MCF 10A (cell line): ENCODE measurements at places on chromosomes 1 and 21. TPM values are rescaled to one million over a fixed set of nuclear protein-coding genes. Genes with fewer than 3 reads are reported as not detected.
A peak's percentile ranks its signal among the peaks of the same experiment; 100 is the strongest.

Gene CELA3A
- not detected in 2 replicates for total RNA-seq

Gene DEPDC1
- 17.9 and 26.8 TPM in 2 replicates for total RNA-seq

Gene BEST4
- total RNA-seq, result 0.35 and 0.49 TPM in 2 replicates

Gene NPHS2
- total RNA-seq, result not detected in 2 replicates

Gene HES4
- total RNA-seq, result 42.1 and 42.6 TPM in 2 replicates

Gene GBP3
- 19.4 and 20.1 TPM in 2 replicates for total RNA-seq

Gene S100A11
- 1,562 and 1,998 TPM in 2 replicates for total RNA-seq

Gene FCRL2
- total RNA-seq, result not detected in 2 replicates

GRCh38 chr1:186829686-186830587, 1.2 kb downstream of the PLA2G4A start:
- DNase-seq, result no peak

DNA sequence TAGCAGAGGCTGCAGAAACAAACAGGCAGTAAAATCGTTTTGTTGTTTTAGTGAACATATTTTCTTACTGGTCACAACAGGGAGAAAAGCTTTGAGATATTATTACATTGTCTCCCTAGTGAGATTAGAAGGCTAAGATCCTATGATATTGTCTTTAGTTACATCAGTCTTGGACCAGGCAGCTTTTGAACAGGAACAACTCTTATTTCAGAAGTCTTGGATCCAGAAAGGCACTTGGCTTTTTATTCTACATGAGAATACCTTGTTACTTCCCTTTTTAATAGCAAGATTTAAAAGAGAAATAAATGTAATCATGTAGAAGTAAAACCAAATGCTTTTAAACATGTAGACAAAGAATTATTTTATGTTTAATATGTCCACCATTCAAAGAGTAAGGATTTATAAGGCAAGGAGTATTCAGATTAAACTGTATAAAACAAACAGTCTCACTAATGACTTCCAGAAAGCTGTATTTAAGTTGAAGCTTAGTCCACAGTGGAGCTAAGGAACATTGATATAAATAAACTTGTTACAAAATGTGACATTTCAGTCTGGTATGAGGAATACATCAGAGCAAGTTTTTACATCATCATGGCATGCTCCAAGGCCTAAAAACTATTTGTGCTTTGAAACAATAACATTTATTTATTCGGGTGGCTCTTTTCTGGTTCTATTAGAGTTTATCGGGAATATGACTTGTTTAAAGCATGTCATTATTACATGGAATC, 72.2 kb downstream of the PHTF1 start:
- no peak for DNase-seq

- peak; percentile 38 for DNase-seq
These were observed 12.5 kb upstream of the LPGAT1 start for GRCh38 chr1:211843018-211843417.

GRCh38 chr1:184533915-184534314, 147.1 kb downstream of the C1orf21 start:
- no peak for DNase-seq

DNA sequence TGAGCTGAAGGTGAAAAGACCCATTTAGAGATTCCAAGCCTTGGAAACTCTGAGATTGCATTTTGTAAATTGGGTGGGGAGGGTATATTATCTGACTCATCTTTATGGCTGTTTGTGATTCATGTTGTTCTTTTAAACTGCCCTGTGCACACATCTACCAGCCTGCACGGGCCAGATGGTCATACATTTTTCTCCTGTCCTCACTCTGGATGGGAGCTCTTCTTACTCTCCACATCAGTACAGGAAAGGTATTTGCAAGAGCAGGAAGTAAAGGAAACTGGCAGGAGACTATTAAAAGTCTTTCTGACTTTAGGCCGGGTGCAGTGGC, 14.3 kb upstream of the NMNAT2 start:
- peak; percentile 44 for DNase-seq

- no peak for DNase-seq
These were observed 4.4 kb downstream of the TFF2 start for GRCh38 chr21:42346441-42346840.

DNA sequence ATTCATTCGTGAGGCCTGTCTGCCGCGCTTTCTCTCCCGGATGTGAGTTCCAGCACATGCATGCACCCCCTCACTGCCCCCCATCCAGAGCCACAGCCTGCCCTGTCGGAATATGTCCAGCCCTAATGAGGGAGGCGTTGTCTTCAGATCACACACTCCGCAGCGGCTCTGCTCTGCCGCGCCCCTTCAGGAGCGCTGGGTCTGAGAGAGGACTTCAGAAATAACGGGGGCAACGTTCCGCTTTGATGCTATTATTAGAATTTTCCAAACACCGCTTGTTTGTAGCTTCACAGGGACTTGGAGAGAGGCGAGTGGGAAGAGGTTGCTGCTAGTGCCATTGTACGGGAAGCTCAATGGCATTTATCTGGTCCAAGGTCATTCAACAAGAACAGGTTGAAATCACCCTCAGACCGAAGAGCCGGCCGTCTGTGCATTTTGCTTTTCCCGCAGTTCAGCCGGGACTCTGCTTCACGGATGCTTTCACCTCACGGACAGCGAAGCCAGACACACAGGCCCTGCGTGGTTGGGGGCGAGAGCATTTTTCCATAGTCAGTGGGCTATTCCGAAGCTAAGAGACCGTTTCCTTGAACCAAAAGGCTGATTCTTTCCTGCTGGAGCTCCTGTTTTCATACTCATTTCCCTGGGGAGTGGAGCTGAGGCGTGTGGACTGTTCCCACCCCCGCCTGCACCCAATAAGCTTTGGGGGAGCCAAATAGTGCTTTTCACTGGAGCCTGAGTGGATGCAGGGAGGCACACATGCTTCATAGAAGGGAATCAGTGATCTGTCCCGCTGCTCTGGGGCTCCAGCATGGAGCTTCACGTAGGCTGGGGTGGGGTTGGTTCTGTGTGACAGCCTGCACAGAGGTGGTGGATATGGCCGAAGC, 69.7 kb downstream of the GALNT2 start:
- DNase-seq, result no peak

DNA sequence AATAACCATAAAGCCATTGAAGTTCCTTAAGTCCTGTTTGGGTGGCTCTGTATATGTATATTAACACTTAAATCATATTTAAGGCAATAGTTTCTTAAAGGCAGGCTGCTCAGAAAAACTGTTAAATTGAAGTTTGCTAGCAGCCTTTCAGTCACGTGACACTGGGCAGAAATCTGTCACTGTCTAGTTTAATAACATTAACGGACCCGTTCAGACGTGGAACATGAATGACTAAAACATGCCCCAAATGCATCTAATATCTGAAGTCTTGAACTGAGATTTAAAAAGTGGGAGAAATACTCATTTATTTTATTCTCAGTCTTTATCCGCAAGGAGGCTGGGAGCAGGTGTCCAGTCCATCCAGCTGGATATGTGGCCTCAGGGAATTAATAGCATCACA, 3.3 kb upstream of the SPATA1 start:
- DNase-seq, result no peak

GRCh38 chr21:45818276-45818903, 163.2 kb upstream of the COL6A1 start:
- DNase-seq, result peak; percentile 91

DNA sequence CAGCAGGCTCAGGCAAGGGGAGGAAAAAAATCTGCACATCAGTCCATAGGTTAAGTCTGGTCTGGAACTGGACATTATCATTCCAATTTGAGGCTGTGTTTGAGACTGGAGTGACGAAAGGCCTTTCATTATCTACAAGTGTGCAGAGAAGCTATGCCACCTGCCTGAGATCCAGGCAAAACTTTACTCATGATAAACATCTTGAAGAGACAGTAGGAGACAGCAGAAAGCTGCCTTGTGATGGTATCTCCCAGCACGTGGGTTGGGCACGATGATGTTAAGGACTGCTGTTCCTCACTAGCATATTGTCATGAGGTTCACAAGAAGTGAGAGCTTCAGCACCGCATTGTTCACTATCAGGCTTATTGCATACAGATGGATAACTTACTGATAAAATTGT, 126.4 kb downstream of the PLXNA2 start:
- DNase-seq, result no peak

DNA sequence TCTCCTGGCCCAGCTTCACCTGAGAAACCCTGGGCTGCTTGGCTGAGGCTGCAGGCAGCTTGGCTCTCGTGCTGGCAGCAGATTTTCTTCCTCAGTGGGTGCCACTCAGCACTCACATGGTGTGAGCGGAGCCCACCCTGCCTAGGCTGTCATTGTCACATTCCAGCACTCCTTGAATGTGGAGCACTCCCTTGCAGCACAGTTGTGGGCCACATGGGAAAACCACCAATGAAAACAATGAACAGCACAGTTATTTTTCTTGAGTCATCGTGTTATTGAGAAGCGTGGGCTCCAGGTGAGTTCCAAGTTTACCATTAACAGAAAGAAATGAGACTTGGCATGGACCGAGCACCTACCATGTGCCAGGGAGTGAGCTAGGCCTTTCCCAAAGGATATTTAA, 27.2 kb upstream of the TRIM67 start:
- DNase-seq, result peak; percentile 18

DNA sequence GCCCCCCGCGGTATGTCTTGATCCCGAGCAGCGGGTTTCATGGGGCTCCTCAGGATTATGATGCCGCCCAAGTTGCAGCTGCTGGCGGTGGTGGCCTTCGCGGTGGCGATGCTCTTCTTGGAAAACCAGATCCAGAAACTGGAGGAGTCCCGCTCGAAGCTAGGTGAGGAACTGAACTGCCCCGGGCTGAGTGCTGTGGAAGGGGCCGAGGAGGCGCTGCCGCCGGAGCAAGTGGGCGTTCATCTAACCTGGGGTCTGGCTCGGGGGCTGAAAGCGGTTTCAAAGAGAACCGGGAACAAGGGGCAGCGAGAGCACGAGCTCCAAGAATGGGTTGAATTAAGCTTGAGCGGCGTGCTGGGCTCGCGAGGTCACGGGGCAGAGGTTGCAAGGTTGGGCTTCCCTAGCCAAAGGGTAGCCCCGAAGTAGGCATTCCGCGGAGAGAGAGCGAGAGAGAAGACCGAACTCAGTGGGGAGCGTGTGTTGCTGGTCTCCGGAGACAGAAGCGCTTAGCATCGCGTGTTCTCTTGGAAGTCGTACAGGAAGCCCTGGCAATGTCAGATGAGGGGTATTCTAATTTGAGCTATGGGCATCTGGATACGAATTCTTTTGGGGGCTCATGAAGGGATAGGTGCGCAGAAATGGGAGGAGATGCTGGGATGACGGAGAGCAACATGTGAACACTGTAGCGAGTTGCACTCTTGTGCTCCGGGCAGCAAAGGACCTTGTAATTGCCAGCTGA, 732 bp downstream of the HS2ST1 start:
- peak; percentile 64 for DNase-seq

DNA sequence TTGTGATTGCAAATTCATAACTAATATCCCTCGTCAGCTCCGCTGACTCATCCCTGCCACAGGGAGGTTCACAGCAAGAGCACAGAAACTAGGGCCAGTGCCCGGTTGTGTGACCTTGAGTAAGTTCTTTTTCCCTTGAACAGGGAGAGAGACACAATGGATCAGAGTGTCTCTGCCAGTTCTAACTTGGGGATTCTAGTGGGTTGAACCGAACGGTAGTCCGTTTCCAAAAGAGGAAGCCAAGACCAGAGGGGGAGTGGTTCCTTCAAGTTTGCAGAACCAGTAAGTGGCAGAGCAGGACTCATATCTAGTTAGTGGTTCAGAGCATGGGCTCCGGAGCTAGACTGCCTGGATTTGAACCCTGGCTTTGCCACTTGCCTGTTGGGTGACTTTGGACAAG, 4.9 kb upstream of the SHISA4 start:
- peak; percentile 91 for DNase-seq

- DNase-seq, result peak; percentile 43
These were observed 35.6 kb upstream of the UTS2 start for GRCh38 chr1:7888248-7889081.

- peak; percentile 94 for DNase-seq
These were observed 36.3 kb downstream of the DHCR24 start for GRCh38 chr1:54850737-54851136.

DNA sequence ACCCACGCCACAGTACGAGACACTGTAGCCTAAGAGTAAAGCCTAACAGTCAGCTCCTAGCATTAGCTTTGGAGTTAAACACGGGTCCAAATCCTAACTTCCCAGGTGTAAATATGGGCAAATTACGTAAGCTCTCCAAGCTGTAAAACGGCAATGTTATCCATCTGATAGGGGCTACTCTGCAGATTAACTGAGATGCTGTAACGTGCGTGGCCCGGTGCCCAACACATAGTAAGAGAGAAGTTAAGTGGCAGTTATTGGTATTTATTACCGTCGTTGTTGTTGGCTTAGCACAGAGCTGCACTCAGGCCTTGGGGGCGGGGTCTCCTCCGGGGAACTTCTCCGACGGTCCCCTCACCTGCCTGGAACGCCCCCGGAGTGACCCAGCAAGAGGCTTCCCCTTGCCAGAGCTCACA, 457 bp downstream of the TRAPPC3 start:
- no peak for DNase-seq

DNA sequence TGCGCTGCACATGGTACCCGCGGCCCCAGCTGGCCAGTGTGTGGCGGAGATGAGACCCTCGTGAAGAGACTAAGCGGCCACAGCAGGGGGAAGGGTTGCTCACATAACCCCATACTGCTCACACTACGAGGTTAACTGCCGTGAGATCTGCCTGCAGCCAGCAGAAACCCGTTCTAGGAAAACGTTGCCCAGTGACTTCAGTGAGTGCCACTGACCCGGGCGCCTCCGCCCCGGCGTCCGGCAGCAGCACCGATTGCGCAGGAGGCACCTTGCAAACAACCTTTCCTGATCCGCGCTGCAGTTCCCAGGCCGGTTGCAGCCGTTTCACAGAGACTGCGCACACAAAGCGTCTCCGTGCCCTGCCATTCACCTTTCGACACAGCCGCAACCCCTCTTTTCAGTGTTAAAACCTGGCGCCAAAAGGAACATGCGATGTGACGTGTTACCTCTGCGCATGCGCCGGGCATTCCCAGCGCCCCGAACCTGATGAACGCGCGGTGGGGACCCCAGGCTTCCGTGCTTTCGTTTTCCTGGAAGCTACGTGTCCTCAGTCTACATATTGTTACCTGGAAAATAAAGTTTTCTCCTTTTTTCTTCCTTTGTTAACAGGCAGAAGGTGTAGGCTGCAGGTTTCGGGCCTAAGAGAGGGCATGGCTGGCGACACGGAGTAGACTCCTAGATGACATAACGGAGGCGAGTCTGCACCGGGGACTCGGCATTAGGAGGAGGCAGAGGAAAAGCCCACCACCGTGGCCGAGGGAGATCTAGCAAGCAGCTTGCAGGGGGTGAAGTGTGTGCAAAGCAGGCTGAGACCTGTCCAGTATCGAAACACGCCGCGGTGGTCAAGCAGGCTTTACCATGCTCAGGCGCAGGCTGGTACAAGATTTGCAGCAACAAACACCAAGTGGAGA, 8.9 kb downstream of the VPS26C start:
- peak; percentile 84 for DNase-seq

- DNase-seq, result no peak
These were observed 3.5 kb downstream of the PEX10 start for GRCh38 chr1:2408859-2409276.

GRCh38 chr1:20099533-20099932, 19.8 kb downstream of the PLA2G2D start:
- no peak for DNase-seq

GRCh38 chr1:11804666-11805421, 920 bp downstream of the MTHFR start:
- DNase-seq, result peak; percentile 84

DNA sequence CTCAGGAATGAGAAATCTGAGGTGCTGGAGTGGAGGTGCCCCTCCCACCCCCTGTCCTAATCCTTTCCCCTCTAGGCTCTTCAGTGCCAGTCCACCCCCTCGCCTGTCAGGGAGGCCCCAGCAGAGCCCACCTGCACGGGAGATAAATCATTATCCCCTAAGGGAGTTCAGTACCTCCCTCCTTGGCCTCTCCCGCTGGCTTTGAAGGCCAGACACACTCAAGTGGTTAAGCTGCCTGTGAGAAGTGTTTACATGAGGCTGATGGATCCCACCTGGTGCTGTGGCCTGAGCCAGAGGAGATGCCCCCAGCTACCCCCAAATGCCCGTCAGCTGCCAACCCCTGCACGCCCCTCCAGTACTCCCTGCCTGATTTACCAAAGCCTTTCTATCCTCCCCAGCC, 3.7 kb downstream of the RSPO1 start:
- no peak for DNase-seq
